Spleen (tissue), 13 donors: ENCODE measurements at places on chromosomes 7 and 10. TPM values are rescaled to one million over a fixed set of nuclear protein-coding genes. Genes with fewer than 3 reads are reported as not detected.

MYOF gene
- 50.8 TPM for total RNA-seq

NEUROD6 gene
- not detected for total RNA-seq

CACNB2 gene
- total RNA-seq: 0.35 TPM

DNA sequence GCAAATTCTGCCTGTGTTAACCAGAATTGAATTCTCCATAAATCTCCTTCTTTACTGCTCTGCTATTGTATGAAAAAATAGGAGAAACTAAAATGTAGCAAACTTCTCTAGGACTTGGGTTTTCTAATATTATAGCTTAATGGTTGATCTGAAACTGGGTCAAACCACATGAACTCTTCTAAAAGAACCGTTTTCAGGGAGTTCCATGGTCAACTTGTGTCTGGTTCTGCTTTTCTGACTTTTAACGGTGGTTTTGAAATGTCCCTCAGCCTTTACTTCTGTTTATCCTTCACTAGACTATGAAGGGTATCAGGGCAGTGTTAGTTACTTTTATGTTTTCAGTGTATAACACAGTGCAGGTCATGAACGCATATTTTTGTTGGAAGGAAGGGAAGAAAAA, 242.2 kb downstream of the TSPAN12 start:
- no peak for DNase-seq
- no peaks in the 10 kb centered on the region for H3K4me1 ChIP-seq
- H3K4me3 ChIP-seq: no peak overlapping the region

AKR1B15 gene
- total RNA-seq: not detected
